ENCODE measurements at places on chromosomes 4 and X.

- DNase-seq: no peak
Observed at GRCh38 chr4:45368832-45369231, 642.5 kb upstream of the GNPDA2 start.

GRCh38 chrX:99798936-99799335 lies 611.1 kb downstream of the PCDH19 start:
- no peak for DNase-seq

DNA sequence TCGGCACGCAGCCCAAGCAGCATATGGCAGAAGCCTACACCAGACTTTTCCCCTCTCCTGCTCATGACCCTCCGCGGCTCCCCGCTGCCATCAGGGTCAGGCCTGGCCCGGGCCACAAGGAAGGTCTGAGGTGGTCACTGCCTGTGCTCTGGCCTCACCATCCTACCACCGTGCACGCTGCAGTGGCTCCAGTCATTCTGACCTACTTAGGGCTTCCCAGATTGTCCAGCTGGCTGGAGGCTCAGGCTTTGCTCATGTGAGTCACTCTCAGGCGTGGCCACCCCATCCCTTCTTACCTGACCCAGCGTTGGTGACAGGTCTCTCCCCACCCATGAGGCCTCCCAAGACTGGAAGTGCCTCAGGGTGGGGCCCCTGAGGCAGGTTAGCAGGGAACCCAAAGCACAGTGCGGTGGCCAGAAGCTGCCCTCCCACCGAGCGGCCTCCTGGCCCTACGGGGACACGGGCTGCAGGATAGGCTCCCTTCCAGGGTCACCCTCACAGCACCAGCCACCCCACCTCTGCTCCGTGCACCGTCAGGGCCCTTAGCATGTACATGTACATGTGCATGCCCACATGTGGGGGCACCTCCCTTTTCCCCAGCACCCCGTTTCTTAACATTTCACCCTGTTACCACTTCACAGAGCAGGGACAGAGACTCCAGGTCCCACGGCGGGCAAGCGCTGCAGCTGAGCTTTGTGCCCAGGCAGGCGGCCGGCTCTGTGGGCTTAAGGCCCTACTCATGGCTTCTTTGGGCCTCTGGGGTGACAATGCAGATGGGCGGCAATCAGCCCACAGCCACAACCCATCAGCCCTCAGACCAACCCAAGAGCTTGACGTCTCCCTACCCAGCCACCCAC lies 2.2 kb downstream of the TREX2 start:
- DNase-seq: no peak

- no peak for DNase-seq
Observed at GRCh38 chr4:5079581-5079980, 28.3 kb downstream of the STK32B start.

Data from GM12878 (cell line).